ENCODE measurements at places on chromosomes 13 and 19.

GRCh38 chr19:41910240-41910991 is 17.8 kb downstream of the ERFL start:
- DNase-seq, result no peak

- DNase-seq, result no peak
These were observed 4.5 kb downstream of the NAA16 start for GRCh38 chr13:41315443-41316047.

GRCh38 chr19:9427941-9428340 is 7.4 kb downstream of the ZNF266 start:
- no peak for DNase-seq

DNA sequence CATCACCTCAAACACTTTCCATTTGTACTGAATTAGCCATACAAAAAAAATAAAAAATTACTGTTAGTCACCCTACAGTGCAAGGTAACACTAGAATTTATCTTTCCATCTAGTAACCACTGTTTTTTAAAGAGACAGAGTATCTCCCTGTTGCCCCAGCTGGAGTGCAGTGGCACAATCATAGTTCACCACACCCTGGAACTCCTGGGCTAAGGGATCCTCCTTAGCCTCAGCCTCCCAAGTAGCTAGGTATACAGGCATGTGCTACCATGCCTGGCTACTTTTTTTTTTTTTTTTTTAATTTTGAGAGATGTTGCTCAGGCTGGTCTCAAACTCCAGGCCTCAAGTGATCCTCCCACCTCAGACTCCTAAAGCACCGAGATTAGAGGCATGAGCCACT is 17.9 kb downstream of the ANKRD10 start:
- no peak for DNase-seq

DNA sequence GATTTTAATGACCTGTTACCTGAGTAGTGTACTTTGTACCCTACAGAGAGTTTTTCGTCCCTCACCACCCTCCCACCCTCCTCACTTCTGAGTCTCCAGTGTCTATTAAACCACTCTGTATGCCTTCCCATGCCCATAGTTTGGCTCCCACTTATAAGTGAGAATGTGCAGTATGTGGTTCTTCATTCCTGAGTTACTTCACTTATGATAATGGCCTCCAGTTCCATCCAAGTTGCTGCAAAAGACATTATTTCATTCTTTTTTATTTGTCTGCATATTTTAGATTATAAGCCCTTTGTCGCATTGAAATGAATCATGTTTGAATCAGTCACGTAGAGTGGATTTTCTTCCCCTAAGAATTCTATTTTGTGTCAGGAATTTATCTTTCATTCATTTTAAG is 12.2 kb upstream of the HTR2A start:
- DNase-seq, result no peak

GRCh38 chr19:33689868-33690267 is 68.1 kb downstream of the CHST8 start:
- no peak for DNase-seq

DNA sequence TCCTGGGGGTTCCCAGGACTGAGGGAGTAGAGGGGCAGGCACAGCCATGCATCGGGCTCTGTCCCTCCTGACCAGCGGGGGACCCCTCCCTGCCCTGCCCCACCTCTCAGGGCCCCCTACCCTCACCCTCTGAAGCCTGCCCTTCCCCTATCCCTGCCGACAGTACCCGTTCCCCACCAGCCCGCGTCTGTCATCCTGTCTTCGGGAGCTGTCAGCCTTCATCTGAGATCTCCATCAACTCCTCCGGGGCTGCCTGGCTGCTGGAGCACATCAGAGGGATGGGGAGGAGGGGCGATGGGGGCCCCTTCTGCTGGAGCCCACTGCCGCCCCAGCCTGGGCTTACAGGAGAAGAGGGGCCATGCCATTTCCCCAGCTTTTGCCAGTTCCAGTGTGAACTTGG is 6.2 kb upstream of the SHD start:
- DNase-seq, result no peak

DNA sequence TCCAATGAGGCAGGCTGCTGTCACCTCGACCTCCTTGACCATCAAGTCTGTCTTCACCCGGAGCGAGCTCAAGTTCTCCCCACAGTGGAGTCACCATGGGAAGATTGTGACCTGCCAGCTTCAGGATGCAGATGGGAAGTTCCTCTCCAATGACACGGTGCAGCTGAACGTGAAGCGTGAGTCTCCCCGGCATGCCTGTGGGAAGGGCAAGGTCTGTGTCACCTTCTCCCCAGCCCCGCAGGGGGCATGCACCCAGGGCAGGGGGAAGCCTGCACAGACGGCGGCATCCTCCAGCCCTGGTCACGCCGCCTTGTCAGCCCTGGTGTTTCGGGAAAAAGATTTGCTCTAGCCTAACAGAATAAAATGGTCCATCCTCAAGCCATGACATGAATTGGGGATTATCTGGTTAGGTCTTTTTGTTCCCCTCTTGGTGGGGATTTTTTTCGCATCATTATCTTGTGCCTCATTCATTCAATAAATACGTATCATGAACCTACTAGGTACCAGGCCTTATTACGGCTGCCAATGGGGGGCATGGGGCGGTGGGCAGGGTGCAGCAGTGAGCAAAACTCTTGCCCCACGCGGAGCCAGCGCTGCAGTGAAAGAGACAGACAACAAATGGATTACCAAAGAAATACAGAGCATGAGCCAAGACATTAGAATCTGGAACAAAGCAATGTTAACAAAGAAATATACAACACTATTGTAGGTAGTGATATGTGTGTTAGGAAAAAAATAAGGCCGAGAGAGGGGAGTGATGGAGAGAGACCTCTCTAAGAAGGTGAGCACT is 7.4 kb downstream of the CD22 start:
- DNase-seq, result no peak

DNA sequence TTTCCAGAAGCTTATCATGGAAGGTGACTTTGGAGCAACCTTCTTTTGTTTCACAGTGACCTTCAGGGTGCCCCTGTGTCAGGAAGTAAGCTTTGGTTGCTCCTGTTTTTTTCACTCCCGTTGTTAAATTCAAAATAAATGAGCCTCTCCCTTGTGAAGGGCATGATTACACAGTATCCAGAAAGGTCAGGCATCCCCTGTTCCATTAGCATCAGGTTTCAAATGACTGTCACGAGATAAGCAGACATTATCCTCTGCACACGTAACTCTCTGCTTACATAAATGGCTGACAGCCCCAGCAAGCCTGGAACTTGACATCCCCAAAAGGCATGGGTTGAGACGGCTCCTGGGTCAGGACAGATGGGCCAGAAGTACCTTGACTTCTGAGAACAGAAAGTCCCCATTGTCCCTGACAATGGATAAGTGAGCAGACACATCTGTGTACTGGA is 52.0 kb downstream of the RAB20 start:
- DNase-seq, result no peak

DNA sequence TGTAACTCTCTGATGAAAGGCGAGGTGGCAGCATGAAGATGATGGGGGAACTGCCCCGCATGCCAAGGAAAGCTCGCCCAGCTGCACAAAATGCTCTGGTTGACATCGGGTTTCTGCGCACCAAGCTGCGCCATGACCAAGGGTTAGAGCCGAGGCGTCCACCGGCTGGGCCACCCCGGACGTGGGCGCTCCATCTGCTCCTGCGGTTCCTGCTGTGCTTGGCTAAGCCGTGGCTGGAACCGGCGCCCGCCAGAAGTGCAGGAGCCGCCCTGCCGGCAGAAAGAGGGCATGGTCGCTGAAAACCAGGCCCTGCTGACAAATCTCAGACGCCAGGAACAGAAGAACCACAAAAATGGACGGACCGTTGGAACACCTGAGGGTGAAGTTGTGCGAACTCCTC is 57.9 kb downstream of the ZNF100 start:
- no peak for DNase-seq

- no peak for DNase-seq
These were observed 62.2 kb downstream of the PEG3 start for GRCh38 chr19:56778351-56778750.

DNA sequence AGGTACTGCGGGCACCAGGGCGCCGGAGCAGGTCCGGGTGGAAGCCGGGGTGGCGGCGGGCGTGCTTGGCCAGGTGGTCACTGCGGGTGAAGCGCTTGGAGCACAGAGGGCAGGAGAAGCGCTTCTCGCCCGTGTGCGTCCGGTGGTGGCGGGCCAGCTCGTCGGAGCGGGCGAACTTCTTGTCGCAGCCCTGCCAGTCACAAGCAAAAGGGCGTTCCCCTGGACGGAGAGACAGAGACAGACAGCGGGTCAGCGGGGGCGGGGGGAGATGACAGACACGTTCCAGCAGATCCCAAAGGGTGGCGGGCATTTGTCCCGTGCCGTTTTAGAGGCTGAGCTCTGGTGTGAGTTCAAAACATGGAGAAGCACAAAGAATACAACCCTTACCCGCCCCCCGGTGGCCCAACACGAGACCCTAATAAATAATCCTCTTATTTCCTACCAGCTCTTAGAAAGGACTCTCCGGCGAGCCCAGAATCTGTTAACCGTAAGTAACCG is 6.3 kb upstream of the REXO1 start:
- DNase-seq, result peak; percentile 51

DNA sequence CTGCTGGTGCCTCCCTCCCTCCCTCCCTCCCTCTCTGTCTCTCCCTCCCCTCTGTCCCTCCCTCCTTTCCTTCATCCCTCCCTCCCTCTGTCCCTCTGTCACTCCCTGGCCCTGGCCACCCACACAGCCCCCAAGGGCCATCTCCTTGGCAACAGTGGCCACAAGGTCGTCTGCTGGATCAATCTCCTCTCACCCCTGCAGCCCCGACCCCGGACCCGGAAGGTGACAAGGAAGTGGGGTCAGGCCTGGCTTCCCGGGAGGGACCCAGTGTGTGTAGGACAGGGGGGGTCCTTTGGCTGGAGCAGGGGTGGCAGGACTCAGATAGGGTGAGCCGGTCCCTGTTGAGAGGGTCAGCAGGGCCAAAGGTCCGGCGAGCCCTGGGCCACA is 21.9 kb upstream of the TCF3 start:
- no peak for DNase-seq

- DNase-seq, result no peak
These were observed 189.5 kb downstream of the SLITRK1 start for GRCh38 chr13:83692800-83693199.

Measured in right hindlimb (tissue), 1 donor.